GM04504 (cell line): ENCODE measurements at places on chromosomes 5 and 9.
A peak's percentile ranks its signal among the peaks of the same experiment; 100 is the strongest.

GRCh38 chr9:33950371-33950770 is 98.3 kb downstream of the UBAP2 start:
- no peak for DNase-seq

- no peak for DNase-seq
Measured at GRCh38 chr9:110334183-110334582, 3.5 kb downstream of the TXNDC8 start.

GRCh38 chr5:108760512-108760911 is 12.8 kb downstream of the FER start:
- no peak for DNase-seq

- peak; percentile 49 for DNase-seq
Measured at GRCh38 chr9:95820074-95820473, 55.4 kb upstream of the ERCC6L2 start.

GRCh38 chr9:13378154-13378553 is 98.7 kb upstream of the MPDZ start:
- peak; percentile 25 for DNase-seq

DNA sequence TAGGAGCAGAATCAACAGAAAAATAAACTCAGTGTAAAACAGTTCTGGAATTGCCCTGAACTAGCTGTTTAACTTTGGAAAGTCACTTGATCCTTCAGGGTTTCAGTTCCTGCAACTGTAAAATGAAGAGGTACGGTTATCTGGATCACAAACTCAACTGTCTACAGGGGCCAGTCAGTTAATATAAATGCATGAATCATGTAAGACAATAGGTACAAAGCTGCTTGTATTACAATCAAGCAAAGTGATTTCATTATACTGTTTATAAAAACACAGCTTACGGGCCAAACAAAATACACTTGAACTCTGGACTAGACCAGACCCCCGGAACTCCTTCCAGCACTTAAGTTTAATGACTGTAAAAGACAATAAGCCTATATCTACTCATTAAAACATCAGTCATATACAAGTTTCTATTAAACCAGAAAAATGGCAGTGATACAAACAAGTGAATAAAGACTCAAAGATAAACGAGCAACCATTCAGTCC is 73.0 kb downstream of the MRPS27 start:
- no peak for DNase-seq

DNA sequence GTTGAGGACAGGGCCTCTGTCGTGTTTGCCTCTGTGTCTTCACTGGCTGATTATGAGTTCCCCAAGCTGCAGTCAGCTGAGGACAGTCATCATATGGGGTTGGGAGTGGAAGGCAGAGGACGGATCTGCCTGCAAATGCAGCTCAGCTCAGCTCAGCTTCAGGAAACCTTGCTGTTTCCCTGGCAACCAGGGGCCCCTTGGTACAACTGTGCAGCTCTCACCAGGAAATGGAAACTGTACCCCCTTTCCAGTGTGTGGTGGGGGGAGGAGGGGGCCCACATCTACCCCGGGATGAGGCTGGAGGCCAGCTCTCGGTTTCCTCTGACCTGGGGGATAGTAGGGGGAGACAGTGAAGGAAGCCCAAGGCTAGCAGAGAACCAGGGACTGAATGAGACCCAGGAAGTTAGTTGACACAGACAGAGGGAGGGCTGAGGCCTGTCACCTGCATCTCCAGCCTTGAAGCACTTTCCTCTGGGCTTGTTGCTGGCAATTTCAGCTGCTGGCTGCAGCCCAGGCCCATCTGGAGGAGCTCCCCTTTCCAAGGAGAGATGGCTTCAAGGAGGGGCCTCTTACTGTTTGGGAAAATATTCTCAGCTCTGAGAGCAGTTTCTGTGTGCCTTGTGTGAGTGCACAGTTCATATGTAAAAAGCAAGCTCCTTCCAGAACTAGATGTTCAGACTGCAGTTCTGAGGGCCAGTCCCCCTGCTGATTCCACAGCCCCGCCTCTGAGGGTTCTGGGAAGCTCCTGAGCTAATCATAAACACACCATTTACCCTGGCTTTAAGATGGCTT is 6.9 kb downstream of the ANXA6 start:
- no peak for DNase-seq

DNA sequence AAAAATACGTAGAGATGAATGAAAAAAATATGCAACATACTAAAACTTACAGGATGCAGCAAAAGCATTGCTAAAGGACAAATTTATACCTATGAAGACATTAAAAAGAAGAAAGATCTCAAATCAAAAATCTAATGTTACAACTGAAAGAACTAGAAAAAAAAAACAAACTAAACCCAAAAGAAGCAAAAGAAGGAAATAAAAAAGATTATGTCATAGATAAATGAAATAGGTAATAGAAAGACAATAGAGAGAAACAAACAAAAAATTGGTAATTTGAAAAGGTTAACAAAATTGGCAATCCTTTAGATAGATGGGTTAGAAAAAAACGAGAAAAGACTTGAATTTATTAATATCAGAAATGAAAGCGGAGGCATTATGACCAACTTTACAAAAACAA is 1000.2 kb downstream of the TLE4 start:
- DNase-seq: no peak

GRCh38 chr5:9174446-9174845 is 371.4 kb downstream of the SEMA5A start:
- no peak for DNase-seq

GRCh38 chr9:36873247-36873875 is 160.7 kb downstream of the PAX5 start:
- DNase-seq: peak; percentile 19

DNA sequence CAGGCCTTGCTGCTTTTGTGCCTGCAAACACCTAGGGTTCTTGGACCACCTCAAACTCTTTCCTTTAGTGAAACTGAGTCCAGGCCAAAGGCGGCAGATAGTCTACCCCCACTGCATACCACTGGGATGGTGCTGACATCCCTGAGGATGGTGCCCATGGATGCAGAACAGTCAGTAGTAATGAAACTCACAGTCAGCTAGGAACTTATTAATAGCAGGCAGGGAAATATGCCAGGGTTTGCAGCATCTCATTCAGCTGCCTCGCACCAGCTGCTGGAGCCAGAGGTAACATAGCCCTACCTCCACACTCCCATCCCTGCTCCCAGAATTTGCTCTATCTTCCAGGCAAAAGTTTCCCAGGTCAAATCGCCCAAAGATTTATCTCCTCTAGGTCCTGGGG is 189.1 kb downstream of the SREK1 start:
- DNase-seq: no peak

DNA sequence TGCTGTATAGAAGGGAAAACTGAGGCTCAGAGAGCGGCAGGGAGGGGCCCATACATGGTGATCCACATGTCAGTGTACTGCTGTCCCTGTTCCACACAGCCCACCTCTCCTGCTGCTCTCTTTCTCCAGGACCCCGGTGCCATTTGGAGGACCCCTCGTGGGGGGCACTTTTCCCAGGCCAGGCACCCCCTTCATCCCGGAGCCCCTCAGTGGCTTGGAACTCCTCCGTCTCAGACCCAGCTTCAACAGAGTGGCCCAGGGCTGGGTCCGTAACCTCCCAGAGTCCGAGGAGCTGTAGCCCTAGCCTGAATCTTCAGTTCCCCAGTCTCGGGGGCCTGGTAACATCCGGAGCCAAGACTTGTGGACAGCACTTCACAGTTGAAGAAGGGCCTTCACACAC is 15.5 kb downstream of the MYOZ3 start:
- DNase-seq: no peak

- no peak for DNase-seq
Measured at GRCh38 chr9:8705861-8706260, 906.3 kb upstream of the DMAC1 start.

- no peak for DNase-seq
Measured at GRCh38 chr5:173750538-173751265, 134.3 kb upstream of the BOD1 start.

- DNase-seq: no peak
Measured at GRCh38 chr9:4491626-4491975, 1.3 kb downstream of the SLC1A1 start.

- no peak for DNase-seq
Measured at GRCh38 chr5:127596501-127596900, 52.4 kb upstream of the CTXN3 start.
